AG08395 (cell line): ENCODE measurements at places on chromosomes 4 and X.
A peak's percentile ranks its signal among the peaks of the same experiment; 100 is the strongest.

- DNase-seq: no peak
Measured at GRCh38 chr4:123709336-123709735, 312.7 kb downstream of the SPRY1 start.

GRCh38 chr4:153791746-153792617, 3.1 kb upstream of the SFRP2 start:
- peak; percentile 54 for DNase-seq

DNA sequence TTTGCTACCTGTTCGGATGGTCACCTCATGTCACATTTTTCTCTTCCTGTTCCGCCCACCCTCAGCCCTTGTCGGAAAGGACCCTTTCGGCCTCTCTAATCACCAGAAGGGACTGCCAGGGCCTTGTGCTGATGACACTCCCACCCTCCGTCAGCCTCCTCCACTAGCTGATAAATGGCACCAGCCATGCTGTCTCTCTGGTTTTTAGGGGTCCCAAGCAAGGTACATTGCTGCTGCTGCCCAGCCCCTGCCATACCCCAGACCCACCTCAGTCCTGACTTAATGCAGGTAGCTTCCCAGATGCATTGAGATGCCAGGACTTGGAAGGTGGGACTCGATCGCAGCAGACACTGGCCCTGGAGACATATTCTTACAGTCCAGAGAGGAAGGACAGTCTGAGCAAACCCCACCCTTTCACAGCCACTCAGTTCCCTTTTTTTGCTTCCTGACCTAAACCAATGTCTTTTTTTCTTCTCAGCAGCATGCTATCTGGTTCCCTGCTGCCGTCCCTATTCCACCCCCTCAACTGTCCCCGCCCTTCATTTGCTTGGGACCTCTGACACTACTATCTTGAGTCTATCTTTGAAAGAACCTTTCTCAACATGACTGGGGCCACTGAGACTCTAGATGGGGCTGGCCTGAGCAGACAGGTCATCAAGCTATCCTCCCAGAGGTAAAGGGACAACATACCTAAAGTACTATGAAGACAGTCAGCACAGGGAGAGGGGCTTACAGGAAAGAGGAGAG, at the start of gene BTK:
Gene BTK, minus strand, starts transcription at position 397 of the 747 bp plus-strand sequence. CDS start 10,907 bp downstream, outside the sequence.
- DNase-seq: no peak

DNA sequence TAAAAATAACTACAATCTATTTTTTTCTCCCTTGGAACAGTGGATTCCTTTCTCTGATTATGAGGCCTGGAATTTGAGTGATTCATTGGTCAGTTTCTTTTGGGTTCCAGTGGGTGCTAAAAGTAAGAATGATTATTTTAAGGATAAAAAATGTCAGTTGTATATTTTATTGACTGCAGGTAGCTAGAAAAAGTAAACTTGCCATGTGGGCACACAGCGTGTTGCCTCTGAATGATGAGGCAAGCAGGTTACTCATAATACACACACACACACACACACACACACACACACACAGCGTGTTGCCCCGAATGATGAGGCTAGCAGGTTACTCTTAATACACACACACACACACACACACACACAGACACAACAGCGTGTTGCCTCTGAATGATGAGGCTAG, 13.8 kb downstream of the GALNT7 start:
- peak; percentile 71 for DNase-seq

- DNase-seq: no peak
Measured at GRCh38 chr4:182190306-182190705, 52.9 kb upstream of the TENM3 start.

GRCh38 chr4:165096776-165097175, 15.9 kb downstream of the TMEM192 start:
- DNase-seq: peak; percentile 52

DNA sequence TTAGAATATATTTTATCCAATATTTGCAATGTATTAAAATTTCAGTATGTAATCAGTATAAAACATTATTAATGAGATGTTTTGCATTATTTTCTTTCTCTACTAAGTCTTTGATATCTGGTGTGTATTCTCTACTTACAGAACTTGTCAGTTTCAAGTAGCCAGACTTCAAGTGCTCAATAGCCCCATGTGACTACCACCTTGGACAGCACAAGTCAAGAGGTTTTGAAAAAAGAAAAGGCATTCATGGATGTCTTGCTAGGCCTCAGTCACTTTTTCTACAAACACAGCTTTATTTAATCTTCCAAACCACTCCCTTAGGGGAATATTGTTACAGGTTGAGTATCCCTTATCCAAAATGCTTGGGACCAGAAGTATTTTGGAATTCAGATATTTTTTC, 189.4 kb downstream of the QDPR start:
- DNase-seq: no peak

DNA sequence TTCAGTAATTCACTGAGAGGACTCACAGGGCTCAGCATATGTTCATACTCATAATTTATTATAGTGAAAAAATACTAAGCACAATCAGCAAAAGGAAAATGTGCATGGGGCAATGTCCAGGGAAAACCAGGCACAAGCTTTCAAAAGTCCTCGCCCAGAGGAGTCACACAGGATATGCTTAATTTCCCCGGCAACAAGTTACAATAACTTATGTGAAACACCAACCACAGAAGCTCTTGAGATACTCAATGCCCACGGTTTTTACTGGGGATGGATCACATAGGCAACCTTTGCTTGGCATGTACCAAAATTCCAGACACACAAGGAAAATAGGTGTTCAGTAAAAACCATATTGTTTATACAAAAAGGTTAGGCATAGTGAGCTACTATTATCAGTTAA, 38.5 kb upstream of the STPG2 start:
- DNase-seq: no peak

- no peak for DNase-seq
Measured at GRCh38 chr4:120132935-120133334, 66.3 kb upstream of the MAD2L1 start.

DNA sequence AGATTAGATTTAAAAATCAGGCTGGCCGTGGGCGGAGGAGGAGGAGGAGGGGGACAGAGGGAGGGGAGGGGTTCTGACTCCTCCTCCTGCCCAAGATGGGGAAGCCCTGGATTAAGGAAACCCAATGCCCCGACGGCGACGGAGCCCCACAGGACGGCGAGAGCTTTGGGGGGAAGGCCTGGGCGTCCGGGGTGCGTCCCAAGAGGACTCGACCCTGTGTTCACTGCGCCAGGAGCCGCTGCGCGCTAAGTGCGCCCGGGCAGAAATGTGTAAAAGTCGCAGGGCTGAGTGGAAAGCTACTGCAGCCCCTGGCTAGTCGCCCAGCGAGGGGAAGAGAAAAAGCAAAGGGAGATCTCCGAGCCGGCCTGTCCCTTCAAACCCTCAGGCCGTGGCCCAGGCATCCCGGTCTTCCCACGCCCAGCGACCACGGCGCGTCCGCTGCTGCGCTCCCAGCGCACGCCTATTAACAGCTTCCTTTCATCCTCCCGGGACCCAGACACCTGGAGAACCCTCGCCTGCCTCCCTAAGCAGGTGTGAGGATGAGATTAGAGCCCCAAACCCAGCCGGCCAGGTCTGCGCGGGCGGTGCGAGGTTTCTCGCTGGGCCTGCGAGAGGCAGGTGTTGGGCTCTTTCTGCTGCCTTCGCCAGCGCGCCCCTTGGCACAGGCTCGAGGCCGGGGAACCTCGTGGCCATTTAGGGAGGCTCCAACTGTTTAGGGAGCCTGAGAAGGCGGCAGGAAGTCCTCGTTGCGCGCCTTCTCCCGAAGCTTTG, 1.4 kb upstream of the RPS6KA3 start:
- DNase-seq: peak; percentile 10

DNA sequence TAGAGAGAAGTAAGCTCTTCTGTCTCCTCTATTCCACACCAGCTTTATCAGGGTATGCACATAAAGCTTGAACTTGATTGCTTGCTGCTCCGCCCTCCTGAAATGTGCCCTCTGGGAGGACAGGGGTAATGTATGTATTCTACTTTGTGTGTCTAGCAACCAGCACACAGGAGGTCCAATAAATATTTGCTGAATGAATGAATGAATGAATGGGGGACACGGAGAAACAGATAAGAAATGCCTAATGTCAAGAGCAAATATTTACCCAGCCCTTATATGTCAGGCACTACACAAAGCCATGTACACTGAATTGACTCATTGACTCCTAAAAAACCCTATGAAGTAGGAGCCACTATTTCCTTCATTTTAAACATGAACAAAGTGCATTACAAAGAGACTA, 2.3 kb upstream of the MSL3 start:
- no peak for DNase-seq
